Retinal pigment epithelial cell (primary cell): ENCODE measurements at places on chromosomes 11 and 22.

DNA sequence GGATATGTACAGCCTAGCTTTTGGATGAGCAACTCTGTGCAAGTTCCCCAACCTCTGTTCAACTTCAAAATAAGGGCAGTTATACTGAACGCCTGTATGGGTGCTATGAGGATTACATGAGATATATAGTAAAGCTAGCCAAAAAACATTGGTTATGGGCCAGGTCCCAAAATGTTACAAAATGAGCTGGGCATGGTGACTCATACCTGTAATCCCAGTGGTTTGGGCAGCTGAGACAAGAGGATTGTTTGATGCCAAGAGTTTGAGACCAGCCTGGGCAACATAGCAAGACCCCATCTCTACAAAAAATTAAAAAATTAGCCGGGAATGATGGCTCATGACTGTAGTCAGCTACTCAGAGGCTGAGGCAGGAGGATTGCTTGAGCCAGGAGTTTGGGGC is 118.4 kb downstream of the TEAD1 start:
- no peak for DNase-seq

GRCh38 chr22:18023509-18024275 is 669 bp downstream of the MICAL3 start:
- peak; percentile 61 for DNase-seq

DNA sequence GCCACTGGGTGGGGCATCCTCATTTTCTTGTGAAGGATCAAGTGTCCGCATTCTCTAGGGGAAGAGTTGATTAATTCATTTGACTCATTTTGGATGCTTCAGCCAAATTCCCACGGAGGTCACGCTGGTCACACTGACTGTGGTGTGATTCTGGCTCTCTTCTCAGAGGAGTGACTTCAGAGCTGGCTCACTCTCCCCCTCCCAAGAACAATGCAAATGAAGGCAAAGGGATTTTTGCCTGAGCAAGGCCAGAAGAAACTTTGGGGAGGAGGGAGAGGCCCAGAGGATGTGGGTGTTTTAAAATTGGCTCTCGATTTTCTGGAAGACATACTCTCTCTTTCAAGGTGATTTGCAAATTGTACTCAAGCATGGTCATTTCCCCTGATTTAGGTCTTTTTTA is 51.1 kb upstream of the LMO2 start:
- DNase-seq: no peak

DNA sequence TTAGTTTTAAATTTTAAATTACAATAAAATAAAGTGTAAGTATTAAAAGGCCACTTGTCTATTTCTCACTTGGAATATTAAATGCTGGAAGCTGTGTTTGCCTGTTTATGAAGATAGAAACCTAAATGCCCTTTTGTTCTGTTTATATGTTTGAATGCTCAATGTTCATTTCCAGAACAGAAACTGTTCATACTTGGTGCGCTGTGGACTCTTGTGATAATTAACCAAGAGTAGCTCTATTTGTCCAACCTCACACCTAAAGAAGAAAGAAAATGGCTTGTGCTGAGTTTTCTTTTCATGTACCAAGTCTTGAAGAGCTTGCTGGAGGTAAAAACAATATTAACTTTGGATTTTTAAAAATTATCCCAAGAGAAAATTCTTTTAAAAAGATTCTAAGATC is 5.7 kb downstream of the C11orf54 start:
- DNase-seq: no peak

DNA sequence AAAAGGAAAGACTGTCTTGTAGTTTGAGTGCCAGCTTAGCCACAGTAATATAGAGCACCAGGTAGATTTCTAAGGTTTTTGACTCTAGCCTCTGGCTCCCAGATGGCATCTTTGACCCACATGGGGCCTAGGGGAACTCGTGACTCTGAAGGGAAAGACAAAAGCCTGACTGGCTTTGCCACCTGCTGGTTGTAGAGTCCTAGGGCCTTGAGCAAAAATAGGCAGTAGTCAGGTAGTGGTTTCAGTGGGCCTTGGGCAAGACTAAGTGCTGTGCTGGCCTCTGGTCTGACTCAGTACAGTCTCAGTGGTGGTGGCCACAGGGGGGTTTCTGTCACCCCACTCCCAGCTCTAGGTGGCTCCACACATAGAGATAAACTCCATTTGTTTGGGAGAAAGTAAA is 349.4 kb downstream of the FAM181B start:
- DNase-seq: no peak

DNA sequence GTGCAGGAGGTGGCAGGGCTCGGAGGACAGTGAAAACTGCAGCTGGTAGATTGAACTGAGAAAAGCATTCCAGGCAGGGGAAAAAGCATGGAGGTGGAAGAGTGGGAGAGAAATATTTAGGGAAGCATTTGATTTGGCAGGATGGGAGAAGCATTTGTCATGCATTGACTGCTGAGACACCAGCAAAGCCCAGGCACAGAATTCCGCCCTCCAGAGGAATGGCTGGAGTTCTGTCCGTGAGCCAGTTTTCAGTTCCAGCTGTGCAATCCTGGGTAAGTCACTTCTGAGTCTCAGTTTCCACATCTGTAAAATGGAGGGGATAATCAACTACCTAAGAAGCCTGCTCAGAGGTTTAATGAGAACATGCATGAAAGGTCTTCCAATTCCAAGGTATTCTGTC is 4.3 kb upstream of the TSKU start:
- DNase-seq: no peak

- no peak for DNase-seq
Observed at GRCh38 chr11:77472991-77473800, 698 bp downstream of the PAK1 start.

- DNase-seq: no peak
Observed at GRCh38 chr11:10502770-10503169, 38.2 kb downstream of the RNF141 start.

GRCh38 chr11:126105022-126105747 is 42.5 kb upstream of the CDON start:
- DNase-seq: no peak

DNA sequence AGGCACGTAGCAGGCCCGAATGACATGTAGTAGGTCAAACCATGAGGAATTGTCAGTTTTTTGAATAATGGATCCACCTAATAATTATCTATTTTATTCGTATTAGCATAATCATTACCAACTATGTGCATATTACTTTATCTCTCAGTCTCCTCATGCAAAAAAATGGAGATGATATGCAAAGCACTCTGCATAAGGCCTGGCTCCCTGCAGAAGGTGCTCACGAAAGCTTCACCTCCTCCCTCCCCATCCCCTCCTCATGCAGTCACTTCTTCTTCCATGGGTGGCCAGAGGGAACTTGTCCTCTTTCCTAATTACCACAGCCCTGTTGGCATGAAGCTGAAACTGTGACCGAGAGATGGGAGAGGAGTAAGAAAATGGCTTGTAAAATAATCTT is 20.8 kb upstream of the TSKU start:
- DNase-seq: no peak

DNA sequence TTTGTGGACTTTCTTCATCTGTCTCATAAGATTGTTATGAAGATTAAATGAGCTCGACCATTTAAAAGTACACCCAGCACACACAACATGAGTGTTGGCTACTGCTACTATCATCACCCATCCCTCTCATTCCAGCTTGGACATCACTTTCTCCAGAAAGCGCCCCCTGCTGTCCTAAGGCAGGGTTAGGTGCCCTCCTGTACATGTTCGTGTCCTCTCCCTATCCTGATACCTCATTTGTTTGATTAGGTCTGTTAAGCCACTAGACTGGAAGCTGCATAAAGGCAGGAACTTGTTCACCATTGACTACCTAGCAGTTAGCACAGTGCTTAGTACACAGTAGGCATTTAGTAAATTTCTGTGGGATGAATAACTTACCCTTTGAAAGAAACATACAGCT is 85.5 kb downstream of the ENTHD1 start:
- no peak for DNase-seq

DNA sequence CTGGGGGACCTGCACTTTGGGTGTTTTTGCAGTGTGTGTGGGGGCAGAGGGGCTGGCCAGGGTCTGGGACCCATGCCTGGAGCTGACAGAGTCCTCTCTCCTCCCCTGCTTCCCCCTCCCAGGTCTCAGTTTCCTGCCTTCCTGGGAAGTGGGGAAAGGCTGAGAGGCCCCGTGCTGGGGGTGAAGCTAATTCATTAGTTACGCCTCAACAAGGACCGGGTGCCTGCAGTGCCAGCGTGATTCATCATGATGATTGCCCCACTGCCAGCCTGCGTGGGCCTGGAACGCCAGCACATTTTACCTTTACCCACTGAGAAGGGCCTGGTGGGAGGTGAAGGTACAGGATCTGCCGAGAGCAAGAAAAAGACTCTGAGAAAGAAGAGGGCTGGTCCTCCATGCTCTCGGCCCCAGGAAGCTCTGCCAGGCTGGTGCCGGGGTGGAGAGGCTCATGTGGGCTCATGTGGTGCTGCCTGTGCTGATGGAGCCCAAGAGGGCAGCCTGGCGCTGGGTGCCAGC is 2.9 kb upstream of the LRRC10B start:
- DNase-seq: no peak

- no peak for DNase-seq
Observed at GRCh38 chr11:6568191-6568918, 35.1 kb downstream of the RRP8 start.

DNA sequence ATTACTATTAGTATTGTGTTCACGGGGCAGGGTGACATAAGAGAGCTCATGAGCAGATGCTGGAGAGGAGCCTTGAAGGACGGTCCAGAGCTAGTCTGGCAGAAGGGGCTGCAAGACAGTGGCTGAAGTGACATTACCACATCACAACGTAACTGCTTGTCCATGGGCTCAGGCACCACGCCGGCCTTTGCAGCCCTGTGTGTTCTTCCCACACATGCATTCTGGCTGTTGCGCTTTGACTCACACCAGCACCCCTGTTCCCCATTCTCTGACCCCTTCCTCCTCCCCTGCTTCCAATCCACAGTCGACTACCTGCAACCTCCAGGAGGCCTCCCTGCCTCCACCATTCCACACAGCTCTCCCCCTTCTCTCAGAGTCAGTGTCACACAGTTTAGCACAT is 103.3 kb downstream of the ME3 start:
- no peak for DNase-seq

DNA sequence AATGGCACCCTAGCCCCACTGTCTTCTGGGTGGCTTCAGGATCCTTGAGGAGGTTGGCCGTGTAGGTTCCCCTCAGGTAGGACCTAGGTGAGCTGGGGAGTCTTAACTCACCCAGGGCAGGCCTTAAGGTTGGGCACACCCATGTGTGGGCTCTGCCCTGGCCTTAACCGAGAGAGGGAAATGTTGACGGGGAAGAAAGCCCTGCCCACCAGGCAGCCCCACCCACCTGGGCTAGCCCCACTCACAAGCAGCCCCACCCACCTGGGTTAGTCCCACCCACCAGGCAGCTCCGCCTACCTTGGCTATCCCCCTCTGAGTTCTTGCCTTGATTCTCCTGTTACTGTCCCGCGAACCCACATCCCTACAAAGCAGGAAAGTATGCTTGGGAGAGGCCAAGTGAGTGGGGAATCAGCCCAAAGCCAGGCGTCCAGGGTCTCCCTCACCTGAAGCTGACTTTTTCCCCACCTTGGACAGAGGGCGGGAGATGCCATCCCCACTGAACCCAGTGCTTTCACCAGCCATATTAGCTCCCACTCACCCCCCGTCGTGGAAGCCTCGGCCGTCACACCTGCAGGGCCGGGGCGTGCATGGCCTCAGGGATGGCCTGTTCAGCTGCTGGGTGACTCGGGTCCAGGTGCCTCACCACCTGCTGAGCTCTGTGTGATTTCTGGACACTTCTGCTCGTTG is at the start of gene MYEOV:
Gene MYEOV (plus strand): TSS at position 337 of the 687 bp plus-strand sequence. CDS start 1,200 bp downstream, outside the sequence.
- DNase-seq: no peak

DNA sequence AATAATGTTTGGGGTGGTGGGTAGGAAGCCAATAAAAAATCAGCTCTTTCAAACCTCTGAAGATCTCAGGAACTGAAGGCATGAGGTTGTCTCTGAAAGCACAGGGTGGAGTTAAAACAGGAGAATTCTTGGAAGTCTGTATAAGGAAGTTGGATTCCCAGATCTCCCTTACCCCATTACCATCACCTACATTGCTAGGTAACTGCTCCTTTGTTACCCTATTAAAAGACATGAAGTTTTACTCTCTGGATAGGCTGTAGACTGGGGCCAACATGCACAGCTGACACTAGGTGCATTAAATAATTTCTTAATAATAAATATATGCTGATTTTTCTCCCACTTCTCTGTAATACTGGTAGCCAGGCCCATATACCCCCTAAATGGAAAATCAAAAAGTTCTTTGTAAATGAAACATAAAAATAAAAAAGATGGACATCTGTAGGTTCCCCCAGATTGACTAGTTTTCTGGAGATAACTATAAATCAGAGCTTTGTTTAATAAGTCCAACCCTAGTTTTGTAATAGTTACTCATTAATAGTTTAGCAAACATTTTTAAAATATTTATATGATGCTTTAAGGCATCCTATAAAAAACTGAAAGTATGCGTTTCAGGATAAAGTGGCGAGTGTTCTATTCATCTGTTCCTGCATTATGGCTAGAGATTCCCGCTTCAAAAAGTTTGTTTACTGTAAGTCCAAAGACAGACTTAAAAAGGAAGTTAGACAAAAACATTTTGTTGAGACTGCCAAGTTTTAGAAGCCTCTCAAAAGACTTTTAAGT is 63.8 kb downstream of the KIF18A start:
- no peak for DNase-seq

- no peak for DNase-seq
Observed at GRCh38 chr11:126628790-126629621, 273.5 kb downstream of the ST3GAL4 start.

DNA sequence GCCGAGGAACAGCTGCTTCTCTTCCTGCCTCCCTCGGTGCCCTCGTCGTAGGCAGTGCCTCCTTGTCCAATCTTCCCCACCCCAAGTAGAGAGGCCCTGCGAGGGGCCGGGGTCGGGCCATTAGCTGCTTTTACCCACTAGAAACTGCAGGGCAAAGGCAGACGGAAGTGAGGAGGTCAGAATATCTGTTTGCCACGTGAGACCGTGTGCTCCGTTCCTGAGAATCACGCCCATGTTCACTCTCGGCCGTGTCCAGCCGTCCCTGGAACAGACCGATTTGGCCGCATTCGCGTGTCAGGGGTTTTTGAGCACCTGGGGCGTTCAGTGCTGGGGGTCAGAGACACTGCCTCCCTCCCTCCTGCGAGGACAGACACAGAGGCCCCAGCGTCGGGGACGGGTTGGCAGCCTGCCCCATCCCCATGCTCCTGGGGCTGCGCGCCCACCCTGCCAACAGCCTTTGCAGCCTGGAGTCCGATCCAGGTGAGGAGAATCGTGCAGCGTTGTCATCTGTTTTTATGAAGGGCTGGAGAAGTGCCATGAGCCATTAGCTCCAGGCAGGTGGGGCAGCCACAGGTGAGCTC is 982.2 kb downstream of the BRD1 start:
- DNase-seq: no peak
